Heart left ventricle (tissue), 16 donors: ENCODE measurements at places on chromosomes 5 and 9. TPM values are rescaled to one million over a fixed set of nuclear protein-coding genes. Genes with fewer than 3 reads are reported as not detected.

The GABBR2 gene
- 3.4 TPM for total RNA-seq

The EQTN gene
- total RNA-seq, result not detected

The SPARC gene
- total RNA-seq, result 731 TPM

The MELK gene
- not detected for total RNA-seq

The LHX3 gene
- not detected for total RNA-seq

The SHROOM1 gene
- 5.3 TPM for total RNA-seq

The RLN1 gene
- total RNA-seq, result not detected

The PHYKPL gene
- total RNA-seq, result 56.2 TPM

The FOXD4L3 gene
- not detected for total RNA-seq

The C5orf52 gene
- not detected for total RNA-seq

The ELP1 gene
- total RNA-seq, result 25.3 TPM

The ANGPTL2 gene
- total RNA-seq, result 25.6 TPM

The UBAP2 gene
- total RNA-seq, result 25.1 TPM

GRCh38 chr5:55604611-55605067, 69.9 kb upstream of the PLPP1 start:
- no peak for DNase-seq

- DNase-seq, result peak; percentile 82
Measured at GRCh38 chr9:35616681-35617459, 1.3 kb downstream of the CD72 start.

DNA sequence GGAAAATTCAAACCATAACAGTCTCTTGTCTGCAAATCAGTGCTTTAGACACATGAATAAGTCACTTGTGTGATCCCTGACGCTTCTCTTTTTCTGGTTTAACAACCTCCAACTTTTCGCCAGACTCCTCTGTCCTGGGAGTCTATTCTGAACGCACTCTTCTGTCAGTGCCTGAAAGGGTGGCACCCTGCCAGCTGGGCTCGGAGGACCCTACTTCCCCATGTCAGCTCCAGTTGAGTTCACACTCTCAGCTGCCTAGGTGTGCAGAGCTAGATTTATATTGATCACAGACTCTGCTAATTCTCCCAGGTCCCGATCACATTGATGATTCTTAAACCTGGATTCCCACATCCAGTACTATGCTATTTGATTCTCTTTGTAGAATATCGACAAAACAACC, 649.1 kb downstream of the BNC2 start:
- peak; percentile 31 for DNase-seq

- DNase-seq, result no peak
Measured at GRCh38 chr9:90961375-90961774, 159.8 kb downstream of the SYK start.

DNA sequence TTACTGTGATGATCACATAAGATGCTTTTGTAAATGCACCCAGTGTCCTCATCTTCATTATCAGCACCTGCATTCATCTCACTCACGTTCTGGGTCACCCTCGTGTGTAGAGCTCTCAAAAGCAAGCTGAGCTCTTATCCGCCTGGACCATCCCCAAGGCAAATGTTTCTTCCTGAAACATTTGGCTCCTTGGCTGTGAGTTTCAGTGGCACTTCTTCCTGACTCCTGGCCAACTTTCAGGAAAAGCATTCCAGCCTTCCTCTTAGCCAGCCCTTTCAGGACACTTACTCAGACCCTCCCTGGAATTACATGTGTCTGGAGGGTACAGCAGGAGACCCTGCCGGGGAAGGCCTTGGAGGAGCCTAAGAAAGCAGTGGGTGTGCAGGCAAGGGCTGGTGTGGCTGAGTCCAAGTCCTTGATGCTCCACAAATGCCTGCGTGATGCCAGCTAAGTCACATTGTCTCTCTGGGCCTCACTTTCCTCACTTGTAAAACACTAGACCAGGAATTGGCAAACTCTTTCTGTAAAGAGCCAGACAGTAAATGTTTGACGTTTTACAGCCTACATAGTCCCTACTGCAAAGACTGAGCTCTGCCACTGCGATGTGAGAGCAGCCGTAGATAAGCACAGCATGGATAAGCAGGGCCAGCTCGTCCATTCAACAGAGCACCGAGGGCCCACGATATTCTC, 72.1 kb downstream of the PDE6A start:
- no peak for DNase-seq

DNA sequence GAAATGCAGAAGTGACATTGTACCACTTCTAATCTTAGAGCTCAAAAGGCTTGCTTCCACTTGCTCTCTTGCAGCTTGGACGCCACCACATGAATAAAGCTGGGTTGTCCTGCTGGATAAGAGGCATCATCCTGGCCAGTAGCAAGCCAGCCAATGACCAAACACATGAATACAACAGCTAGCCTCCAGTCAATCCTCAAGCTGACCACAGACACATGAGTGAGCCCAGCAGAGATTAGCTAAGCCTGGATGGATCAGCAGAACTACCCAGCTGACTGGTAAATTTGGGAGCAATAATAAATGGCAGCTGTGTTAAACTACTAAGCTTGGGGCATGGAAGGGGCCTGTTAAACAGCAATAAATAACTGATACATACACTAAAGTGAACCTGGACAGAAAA, 121.1 kb upstream of the SLC12A2 start:
- DNase-seq, result no peak

- peak; percentile 79 for DNase-seq
Measured at GRCh38 chr9:129752900-129753729, at the start of gene PTGES. PTGES (minus strand) TSS chr9:129753042; CDS start chr9:129753012, 30 bp downstream.

DNA sequence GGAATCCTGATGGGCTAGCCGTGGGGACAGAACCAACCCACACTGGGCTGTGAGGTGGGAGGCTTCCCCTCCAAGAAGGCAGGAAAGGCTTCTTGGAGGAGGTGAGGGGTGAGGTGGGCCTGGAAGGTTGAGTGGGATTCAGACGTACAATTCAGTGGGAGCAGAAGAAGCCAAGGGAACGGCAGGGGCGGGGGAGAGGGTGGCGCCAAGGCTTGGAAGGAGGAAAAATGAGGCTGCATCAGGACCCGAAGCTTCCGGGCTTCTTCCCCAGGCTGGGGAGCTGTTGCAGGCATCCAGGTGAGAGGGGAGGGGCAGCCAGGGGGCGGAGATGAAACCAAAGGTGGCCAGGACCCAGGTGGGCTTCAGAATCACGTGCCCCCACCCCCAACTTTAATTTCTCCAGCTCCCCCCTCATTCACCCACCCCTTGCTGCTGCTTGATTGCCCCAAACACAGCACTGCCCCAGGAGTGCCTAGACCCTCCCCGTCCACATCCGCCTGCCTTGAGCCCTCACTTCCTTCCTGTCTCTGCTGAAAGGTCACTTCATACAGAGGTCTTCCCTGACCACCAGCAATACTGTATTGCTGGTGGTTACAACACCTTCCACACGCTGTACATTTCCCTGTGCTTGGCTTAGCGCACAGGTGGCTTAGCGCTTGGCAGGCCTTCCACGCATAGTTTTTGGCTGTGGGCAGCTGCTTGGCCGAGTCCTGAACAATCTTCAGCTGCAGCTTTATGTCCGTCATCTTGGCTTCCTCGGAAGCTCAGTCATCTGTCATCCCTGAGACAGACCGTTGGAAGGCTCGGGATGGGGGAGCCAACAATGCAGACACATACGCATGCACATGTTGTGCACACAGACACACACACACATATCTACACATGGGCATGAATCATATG, 193.5 kb downstream of the RGS3 start:
- no peak for DNase-seq

GRCh38 chr9:479971-480350, 265.3 kb downstream of the DOCK8 start:
- DNase-seq, result no peak

GRCh38 chr9:118957585-118957984, 411.6 kb downstream of the BRINP1 start:
- DNase-seq, result no peak

GRCh38 chr5:172564883-172565282, 76.2 kb upstream of the NEURL1B start:
- no peak for DNase-seq

GRCh38 chr9:1031951-1032601, 18.1 kb upstream of the DMRT2 start:
- no peak for DNase-seq

GRCh38 chr5:106675687-106676086, 995.0 kb downstream of the EFNA5 start:
- DNase-seq, result no peak

GRCh38 chr5:164487939-164488338, 982.5 kb downstream of the MAT2B start:
- DNase-seq, result no peak

DNA sequence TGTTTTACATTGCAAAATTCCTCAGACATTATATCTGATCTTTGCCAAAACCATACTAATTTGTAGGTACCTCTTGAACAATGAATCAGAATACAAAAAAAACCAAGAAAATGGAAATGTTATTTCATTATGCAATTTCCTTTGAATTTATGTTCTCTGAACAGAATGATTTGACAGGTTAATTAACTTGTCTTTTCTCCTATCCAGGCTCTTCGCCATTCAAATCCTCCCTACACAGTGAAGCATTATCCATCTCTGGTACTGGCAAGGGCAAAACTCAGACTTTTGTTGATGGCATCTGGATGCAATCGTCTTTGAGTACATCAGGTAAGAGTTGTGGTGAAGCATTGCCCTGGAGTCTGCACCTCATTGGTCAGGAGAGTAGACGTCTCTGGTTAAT, 655.7 kb upstream of the ITGA1 start:
- no peak for DNase-seq

DNA sequence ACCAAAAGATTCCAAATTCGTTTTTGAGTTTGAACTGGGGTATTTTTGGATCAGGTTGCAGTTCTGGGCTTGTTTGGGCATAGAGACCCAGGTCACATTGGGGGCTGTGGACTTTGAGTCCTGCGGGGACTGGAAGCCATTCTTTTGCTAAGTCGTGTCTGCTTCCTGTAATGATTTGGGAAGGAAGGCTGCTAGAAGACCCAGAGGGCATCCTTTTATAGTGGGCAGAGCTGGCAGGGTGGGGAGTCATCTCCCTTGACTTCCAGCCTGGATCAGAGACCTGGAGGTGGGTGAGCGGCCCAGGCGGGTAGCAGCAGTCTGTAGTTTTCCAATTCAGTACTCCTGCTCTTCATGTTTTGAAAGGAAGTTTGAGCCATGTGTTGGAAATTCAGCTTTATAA, 11.3 kb downstream of the ZNF618 start:
- DNase-seq, result no peak

DNA sequence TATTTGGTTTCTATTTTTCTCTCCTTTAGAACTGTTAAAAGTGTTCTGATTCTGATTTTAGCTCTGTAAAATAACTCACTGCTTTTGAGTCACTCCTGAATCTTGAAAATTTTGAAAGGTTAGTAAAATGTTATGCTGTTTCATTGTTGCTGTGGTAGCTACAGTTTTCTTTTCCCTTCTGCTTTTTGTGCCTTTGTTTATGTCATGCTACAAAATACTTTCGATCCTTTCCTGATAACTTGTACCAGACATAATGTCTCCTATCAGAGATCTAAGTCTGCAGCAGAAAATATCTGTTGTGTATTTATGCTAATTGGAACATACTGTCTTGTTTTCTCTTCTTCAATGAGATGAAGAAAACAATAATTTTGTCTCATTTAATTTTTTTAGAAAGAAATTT, 26.9 kb upstream of the CEP120 start:
- DNase-seq, result no peak

DNA sequence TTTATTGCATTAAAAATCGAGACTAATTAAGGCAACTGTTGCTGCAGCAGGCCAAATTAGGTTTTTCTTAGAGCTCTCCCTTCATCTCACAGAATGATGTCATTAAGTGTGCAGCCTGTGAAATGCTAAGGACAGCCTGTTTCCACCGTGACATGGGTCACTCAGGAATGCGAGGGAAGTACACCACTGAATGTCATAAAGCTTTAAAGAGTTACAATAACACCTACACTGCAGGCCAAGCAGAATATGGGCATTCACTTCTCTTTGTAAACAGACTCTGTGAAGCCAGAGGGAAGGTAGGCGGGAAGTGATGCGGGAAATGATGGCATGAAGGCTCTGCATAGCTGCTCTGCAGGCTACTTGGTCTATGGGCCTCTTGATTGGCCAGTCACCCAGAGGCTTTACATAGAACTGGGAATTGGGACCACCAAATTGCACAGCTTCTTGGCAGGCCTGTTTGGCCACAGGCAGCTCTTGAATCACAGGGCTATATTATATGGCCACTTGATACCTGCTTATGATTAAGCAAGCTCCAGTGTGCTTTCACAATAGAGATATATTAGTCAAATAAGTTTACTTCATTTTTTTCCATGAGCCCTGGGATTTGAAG, 28.4 kb upstream of the AOPEP start:
- no peak for DNase-seq

DNA sequence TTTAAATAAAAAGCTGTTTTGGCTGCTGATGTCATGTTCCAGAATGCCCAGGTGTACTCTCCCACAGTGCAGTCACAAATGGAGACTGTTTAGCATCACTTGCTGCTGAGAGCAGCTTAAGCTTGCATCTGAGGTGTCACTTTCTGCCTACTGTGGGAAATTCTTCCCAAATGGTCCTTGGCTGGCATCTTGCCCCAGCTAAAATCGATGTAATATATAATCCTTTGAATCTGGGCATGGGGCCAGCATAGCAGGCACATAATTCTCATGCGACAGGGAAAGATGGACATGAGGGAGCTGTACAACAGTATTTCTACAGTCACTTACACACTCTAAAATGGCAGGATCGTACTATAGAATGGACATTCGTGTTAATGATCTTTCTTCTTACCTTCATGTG, 144.3 kb downstream of the MACIR start:
- DNase-seq, result no peak

DNA sequence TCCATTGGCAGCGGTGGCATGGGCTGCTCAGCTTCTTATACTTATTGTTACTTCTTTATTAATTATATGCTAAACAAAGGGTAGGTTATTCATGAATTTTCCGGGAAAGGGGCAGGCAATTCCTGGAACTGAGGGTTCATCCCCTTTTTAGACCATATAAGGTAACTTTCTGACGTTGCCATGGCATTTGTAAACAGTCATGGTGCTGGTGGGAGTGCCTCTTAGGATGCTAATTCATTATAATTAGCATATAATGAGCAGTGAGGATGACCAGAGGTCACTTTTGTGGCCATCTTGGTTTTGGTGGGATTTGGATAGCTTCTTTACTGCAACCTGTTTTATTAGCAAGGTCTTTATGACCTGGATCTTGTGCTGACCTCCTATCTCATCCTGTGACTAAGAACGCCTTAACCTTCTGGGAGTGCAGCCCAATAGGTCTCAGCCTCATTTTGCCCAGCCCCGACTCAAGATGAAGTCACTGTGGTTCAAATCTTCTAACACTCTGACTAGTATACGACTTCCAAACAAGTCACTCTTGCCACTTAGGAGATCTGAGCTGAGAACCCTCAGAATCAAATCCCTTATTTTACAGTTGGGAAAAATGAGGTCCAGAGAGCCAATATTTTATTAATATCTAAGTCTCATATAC, 237.5 kb downstream of the TRIM32 start:
- no peak for DNase-seq

- DNase-seq, result no peak
Measured at GRCh38 chr5:179227580-179228311, 117.5 kb downstream of the ADAMTS2 start.

DNA sequence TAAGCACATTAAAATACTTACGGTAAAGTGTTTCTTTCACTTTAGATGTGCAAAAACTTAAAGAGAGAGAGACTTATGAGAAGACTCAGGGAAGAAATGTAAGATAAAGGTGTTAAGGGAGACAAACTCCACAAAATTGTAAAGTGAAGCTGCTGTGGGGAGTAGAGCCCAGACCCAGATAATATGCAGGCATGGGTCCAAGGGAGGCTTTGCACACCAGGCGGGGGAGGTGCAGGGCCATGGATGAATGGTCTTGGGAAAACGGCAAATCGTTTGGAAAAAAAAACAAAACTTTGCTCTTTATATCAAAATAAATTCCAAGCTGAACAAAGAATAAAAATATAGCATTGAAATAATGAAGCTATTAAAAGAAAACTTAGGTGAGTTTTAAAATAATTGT, 9.1 kb downstream of the SYK start:
- no peak for DNase-seq
